AML-193 (cell line): ENCODE measurements at places on chromosomes 4 and X.
A peak's percentile ranks its signal among the peaks of the same experiment; 100 is the strongest.

- no peak for DNase-seq
Observed at GRCh38 chr4:150280975-150281374, 202.7 kb downstream of the DCLK2 start.

DNA sequence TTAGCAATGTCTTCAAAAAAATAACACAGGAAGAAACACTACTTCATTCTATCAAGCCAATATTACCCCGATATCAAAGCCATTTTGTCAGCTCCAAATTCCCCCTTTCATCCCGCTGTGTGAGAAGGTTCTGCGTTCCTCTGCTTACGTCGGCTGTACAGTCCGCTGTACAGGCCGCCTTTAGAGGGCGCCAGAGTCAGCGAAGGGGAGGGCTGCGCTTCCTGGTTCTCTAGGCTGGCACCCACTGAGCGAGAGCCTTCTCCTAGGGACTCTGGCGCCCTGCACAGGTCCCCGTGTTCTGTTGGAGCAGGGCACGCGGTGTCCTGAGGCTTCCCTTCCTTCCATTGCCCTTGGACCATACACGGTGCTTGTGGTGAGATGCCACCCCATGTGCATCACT is 25.3 kb upstream of the CT45A1 start:
- no peak for DNase-seq

DNA sequence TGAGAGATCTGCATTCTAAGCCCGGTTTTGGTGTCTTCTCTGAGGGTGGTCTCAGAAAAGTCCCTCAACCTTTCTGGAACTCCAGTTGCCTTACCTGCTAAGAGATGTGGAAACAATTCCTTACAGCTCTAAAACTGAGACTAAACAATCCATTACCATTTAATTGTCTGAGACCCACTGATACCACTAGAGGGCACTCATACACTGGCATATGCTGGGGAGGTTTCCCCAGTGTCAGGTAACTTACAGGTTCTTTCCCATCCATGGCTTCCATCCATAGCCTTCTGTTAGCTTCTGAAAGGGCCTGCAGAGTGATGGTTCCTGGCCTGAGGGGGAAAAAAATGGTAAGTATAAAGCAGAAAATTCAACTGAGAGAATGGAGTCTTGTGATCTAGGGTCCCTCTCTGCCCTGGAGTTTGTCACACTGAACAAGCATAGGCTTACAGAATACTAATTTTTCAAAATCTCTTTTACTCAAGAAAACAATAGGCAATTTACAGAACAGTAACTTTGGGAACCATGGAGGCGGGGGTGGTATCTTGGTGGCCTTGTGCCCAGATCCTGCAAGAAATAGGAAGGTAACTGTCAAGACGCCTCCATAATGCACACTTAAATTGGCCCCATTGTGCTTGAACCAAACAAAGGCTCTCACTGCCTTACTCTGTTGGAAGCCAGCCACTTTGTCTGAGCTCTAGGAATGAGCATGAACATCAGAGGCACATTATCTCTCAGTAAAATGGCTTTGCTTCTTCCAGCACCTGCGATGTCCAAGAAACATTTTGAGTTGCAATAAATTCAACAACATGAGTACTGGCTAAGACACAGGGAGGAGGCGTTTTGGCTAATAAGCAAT is 236.1 kb downstream of the OPHN1 start:
- DNase-seq = peak; percentile 3

GRCh38 chr4:21001490-21001889 is 301.2 kb downstream of the PACRGL start:
- DNase-seq = no peak

DNA sequence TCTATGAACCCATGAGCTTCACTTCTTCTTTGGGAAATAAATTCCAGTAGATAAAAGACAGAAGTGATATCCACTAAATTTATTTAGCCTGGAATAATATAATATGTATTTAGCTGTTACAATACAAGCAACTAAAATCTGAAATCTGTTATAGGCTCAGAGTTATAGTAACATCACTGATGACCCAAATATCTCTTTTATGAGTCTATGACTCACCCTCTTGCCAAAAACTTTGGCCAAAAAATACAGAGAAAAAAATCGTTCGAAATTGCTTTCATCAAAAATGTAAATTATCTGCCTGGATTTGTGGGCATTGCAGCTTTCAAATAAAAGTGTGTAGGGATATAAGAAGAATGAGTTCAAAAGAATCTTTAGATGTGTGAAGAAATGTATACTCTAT is 89.4 kb upstream of the DKK2 start:
- DNase-seq = no peak
